ENCODE measurements at places on chromosomes 2 and 18. TPM values are rescaled to one million over a fixed set of nuclear protein-coding genes. Genes with fewer than 3 reads are reported as not detected.

The UGT1A8 gene
- polyA plus RNA-seq, result not detected

The RGPD3 gene
- polyA plus RNA-seq, result 0.11 TPM

The SAG gene
- polyA plus RNA-seq, result not detected

The AGXT gene
- 0.14 TPM for polyA plus RNA-seq

The CDH7 gene
- 0.07 TPM for polyA plus RNA-seq

The GALM gene
- 13.5 TPM for polyA plus RNA-seq

The RPE gene
- polyA plus RNA-seq, result 11.0 TPM

The ACKR3 gene
- polyA plus RNA-seq, result 22.5 TPM

The CACNB4 gene
- polyA plus RNA-seq, result 0.25 TPM

The SIX2 gene
- 0.77 TPM for polyA plus RNA-seq

The REG3G gene
- not detected for polyA plus RNA-seq

The MARCHF4 gene
- polyA plus RNA-seq, result not detected

The KLHL41 gene
- polyA plus RNA-seq, result 62.2 TPM

The VWA3B gene
- polyA plus RNA-seq, result 0.23 TPM

The RAPH1 gene
- polyA plus RNA-seq, result 4.2 TPM

The TUBA4B gene
- not detected for polyA plus RNA-seq

The PFN4 gene
- polyA plus RNA-seq, result 2.8 TPM

The GPR45 gene
- not detected for polyA plus RNA-seq

The PRSS56 gene
- 0.05 TPM for polyA plus RNA-seq

The CNDP1 gene
- polyA plus RNA-seq, result 0.05 TPM

The PLCD4 gene
- 0.48 TPM for polyA plus RNA-seq

The PLEKHH2 gene
- polyA plus RNA-seq, result 3.2 TPM

The PARD3B gene
- 3.0 TPM for polyA plus RNA-seq

The CRYBA2 gene
- polyA plus RNA-seq, result not detected

The CNTNAP5 gene
- not detected for polyA plus RNA-seq

The EGR4 gene
- polyA plus RNA-seq, result 0.48 TPM

The PSMA8 gene
- polyA plus RNA-seq, result 0.05 TPM

The SNRPD1 gene
- polyA plus RNA-seq, result 11.0 TPM

The CIAO1 gene
- polyA plus RNA-seq, result 30.3 TPM

The NEU4 gene
- polyA plus RNA-seq, result 0.68 TPM

The ME2 gene
- polyA plus RNA-seq, result 94.7 TPM

The RAD51AP2 gene
- polyA plus RNA-seq, result 0.14 TPM

The NEU2 gene
- polyA plus RNA-seq, result not detected

The DHRS9 gene
- polyA plus RNA-seq, result 51.8 TPM

The RELCH gene
- 6.9 TPM for polyA plus RNA-seq

Data from right cardiac atrium (tissue), 5 donors.